ENCODE measurements at places on chromosomes 16 and 17.
A peak's percentile ranks its signal among the peaks of the same experiment; 100 is the strongest.

GRCh38 chr17:17224137-17224536 lies 12.8 kb downstream of the FLCN start:
- DNase-seq, result no peak

DNA sequence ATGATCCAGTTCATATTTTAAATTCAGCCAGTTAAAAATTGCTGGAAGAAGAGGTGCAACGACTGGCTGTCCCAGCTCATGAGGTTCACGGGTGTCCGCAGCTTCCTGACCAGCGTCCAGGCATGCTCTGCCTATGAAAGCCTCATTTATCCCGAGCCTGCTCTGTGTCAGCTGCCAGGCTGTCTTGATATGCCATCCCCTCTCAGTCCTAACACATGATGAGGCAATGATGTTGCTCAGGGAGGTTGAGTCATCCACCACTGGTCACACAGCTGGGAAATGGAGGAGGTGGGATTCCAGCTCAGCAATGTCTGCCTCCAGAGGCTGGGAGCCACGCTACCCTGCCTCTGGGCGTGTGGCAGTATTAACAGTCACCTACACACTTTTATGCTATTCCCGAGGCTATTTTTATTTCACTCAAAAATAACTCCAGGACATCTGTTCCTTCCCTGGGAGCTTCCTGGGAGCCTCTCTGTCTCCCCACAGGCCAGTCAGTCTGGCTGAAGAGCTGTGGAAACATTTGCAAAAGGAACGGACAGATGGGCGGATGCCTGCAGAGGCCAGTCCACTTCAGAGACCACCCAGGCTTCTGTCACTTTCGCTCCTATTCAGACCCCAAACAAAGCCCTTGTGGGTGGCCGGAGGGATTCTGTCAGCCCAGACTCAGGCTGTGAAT lies 22.5 kb downstream of the RAB11FIP4 start:
- DNase-seq, result peak; percentile 47

- no peak for DNase-seq
Measured at GRCh38 chr16:19406891-19407491, 10.7 kb upstream of the TMC5 start.

DNA sequence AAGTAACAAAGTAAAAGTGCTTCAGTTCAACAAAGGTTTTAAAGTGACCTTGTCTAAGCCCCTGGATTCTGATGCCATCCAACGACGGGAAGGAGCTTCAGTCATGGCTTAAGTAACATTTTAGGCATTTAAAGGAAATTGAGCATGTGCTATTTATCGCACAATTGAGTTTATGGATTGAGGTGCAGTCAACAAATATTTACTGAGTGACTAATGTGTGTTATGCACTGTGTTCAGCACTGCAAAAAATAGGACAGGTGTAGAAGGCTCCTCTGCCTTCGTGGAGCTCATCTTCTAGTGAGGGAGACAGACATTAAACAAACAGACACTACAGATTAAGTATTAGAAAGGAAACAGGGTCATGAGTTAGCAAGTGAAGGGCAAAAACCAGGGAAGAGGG lies 12.5 kb downstream of the TMIGD1 start:
- DNase-seq, result no peak

DNA sequence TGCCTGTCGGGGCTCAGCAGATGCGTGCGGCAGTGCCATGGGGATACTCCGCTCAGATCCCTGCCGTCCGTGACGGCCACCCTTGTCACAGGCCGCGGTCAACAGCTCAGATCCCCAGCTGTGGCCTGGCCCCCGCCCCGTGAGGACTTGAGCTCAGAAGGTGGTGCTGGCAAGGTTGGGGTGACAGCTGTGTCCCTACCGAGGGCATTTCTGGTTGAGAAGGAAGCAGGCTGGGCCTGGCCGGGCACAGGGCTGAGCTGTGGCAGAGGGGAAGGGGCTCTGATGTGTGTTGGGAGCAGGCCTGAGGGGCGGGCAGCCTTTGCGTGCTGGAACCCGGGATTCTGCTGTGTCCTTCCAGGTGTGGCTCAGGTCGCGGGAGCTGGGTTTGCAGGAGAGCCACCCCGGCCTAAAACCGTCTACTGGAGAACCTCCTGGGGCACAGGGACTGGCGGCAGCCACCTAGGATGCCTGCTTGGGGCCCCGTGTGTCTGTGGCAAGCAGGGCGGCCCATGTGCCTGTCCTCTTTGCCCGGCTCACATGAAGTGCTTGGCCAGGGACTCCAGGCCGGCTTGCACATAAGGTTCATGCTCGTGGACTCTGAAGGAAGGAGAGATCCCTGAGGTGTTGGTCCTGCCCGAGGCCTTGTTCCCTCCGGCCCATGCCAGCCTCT lies 5.1 kb downstream of the UBE2I start:
- DNase-seq, result no peak

DNA sequence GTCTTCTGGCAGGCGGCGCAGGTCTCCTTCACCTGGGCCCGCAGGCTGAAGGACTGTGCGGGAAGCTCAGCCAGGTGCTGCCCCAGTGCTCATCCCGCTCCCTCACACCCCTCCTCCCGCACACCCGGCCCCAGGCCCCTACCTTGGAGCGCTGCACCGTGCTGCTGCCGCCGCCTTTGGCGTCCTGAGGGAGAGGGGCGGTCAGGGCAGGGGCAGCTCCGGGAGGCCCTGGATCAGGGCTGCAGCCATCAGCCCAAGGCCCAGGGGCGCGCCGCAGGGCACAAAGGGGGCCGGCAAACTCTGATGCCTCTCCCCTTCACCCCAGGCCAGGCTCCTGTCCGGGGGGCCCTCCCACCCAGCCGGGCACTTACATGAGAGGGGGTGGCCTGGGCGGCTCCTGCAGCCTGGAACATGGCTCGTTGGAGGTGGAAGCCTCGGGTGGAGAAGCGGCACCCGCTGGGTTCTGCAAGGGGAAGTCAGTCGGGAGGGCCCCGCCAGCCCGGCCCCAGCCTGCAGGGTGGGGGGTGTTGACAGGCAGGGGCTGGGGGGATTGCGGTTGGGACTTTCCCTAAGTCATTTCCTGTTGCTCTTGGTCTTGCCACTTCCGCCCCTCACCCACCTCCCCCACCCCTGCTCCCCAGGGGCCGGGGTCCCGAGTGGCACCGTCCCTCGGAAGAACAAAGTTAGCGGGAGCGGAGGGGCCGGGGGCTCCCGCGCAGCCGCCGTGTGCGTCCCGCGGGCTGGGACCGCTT lies 863 bp downstream of the LIMD2 start:
- DNase-seq, result peak; percentile 45

- no peak for DNase-seq
Measured at GRCh38 chr16:24701521-24701951, 27.9 kb upstream of the TNRC6A start.

All from hepatocyte (in vitro differentiated cells).